ENCODE measurements at places on chromosomes 5 and 9. TPM values are rescaled to one million over a fixed set of nuclear protein-coding genes. Genes with fewer than 3 reads are reported as not detected.

Gene COX7C
- total RNA-seq: 434 TPM

- no peak overlapping the region for H3K4me3 ChIP-seq
- no peaks in the 10 kb centered on the region for H3K27me3 ChIP-seq
- peaks cover 8% of the 10 kb centered on the region for H3K4me1 ChIP-seq
- H3K27ac ChIP-seq: no peak overlapping the region
- peak; percentile 73 for DNase-seq
Measured at GRCh38 chr9:21709464-21710058, 92.9 kb upstream of the MTAP start.

Gene GLDC
- 29.1 TPM for total RNA-seq

GRCh38 chr5:39775797-39776365, 351.1 kb upstream of the DAB2 start:
- DNase-seq: no peak
- H3K4me1 ChIP-seq: peaks cover 11% of the 10 kb centered on the region
- no peaks in the 10 kb centered on the region for H3K36me3 ChIP-seq
- H3K27me3 ChIP-seq: no peaks in the 10 kb centered on the region
- no peak overlapping the region for H3K4me3 ChIP-seq

- H3K27me3 ChIP-seq: no peaks in the 10 kb centered on the region
- no peak overlapping the region for H3K4me3 ChIP-seq
- DNase-seq: no peak
- peaks cover 2% of the 10 kb centered on the region for H3K4me1 ChIP-seq
- no peak overlapping the region for H3K27ac ChIP-seq
Measured at GRCh38 chr9:33202018-33202417, 34.9 kb upstream of the B4GALT1 start.

Gene SEMA4D
- 14.8 TPM for total RNA-seq

- H3K4me1 ChIP-seq: no peaks in the 10 kb centered on the region
- no peak overlapping the region for H3K4me3 ChIP-seq
- H3K36me3 ChIP-seq: peaks cover 7% of the 10 kb centered on the region
- peaks cover 5% of the 10 kb centered on the region for H3K27me3 ChIP-seq
Measured at GRCh38 chr9:137370865-137371520, 52.0 kb downstream of the EXD3 start.

- H3K4me3 ChIP-seq: no peak overlapping the region
- no peaks in the 10 kb centered on the region for H3K36me3 ChIP-seq
- H3K27ac ChIP-seq: no peak overlapping the region
- H3K4me1 ChIP-seq: no peaks in the 10 kb centered on the region
- no peak for DNase-seq
Measured at GRCh38 chr9:33480976-33481375, 7.3 kb upstream of the NOL6 start.

Gene DOLPP1
- 21.4 TPM for total RNA-seq

Gene CCIN
- total RNA-seq: not detected

- no peak overlapping the region for H3K4me3 ChIP-seq
- H3K36me3 ChIP-seq: no peaks in the 10 kb centered on the region
- H3K27me3 ChIP-seq: no peaks in the 10 kb centered on the region
- H3K27ac ChIP-seq: no peak overlapping the region
Measured at GRCh38 chr9:105608721-105609598, 51.0 kb downstream of the FKTN start.

DNA sequence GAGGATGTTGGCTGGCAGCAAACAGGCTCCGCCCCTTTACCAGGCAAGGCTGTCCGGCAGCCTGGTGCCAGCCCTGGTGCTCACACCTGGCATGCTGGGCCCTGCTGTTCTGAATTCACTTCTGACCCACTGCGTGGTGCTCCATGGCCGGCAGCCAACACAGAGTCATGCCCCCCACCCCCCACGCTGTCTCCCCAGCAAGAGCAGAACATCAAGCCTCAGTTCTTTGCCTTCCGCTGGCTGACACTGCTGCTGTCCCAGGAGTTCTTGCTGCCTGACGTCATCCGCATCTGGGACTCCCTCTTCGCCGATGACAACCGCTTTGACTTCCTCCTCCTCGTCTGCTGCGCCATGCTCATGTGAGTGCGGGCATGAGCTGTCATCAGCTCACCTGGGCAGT, 12.6 kb upstream of the ENDOG start:
- no peak overlapping the region for H3K27ac ChIP-seq
- no peaks in the 10 kb centered on the region for H3K4me1 ChIP-seq
- H3K36me3 ChIP-seq: peaks cover 35% of the 10 kb centered on the region
- DNase-seq: no peak
- H3K4me3 ChIP-seq: no peak overlapping the region
- H3K27me3 ChIP-seq: peaks cover 1% of the 10 kb centered on the region

DNA sequence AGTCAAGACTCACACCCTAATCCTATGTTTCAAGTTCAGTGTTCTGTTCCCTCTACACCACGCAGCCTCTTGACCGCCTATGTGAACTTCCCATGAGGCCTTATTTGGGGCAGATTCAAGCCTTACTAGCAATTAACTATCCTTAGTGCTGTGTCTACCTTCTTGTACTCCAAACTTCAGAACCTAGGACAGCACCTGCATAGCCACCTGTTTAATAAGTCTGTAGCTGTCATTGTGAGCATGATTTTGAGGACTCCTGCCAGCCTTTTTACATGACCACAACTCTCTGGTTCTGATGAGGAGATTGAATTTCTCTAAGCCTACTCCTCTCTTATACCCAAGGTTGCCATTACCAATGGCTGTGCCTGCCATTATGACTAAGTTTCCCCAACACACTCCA, 50.8 kb upstream of the PCSK1 start:
- H3K4me3 ChIP-seq: no peak overlapping the region
- peaks cover 2% of the 10 kb centered on the region for H3K4me1 ChIP-seq
- no peaks in the 10 kb centered on the region for H3K36me3 ChIP-seq
- peak; percentile 22 for DNase-seq

- H3K4me1 ChIP-seq: no peaks in the 10 kb centered on the region
- DNase-seq: peak; percentile 58
- peaks cover 2% of the 10 kb centered on the region for H3K27me3 ChIP-seq
- no peaks in the 10 kb centered on the region for H3K36me3 ChIP-seq
- no peak overlapping the region for H3K4me3 ChIP-seq
- no peak overlapping the region for H3K27ac ChIP-seq
Measured at GRCh38 chr5:2017540-2018389, 135.0 kb upstream of the IRX4 start.

DNA sequence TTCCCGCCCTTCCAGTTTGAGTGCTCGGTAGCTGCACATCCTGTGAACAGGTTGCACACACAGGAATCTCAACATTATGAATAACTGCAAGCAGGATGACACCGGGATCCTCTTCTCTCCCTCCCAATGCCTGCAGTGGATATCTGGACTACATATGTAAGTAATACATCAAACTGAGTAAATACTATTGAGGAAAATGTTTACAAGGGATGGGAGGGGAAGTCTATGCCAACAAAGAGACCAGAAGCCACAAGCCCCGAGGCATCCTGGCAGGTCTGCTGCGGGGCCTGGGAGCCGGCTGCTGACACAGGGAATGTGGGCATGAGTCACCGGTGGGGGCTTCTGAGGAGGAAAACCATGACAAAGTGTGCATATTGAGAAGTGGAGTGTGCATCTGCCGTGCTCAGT, 8.6 kb upstream of the ANKRD33B start:
- H3K27ac ChIP-seq: no peak overlapping the region
- H3K36me3 ChIP-seq: no peaks in the 10 kb centered on the region

Gene GABRA1
- total RNA-seq: not detected

Gene FST
- total RNA-seq: 3.3 TPM

Gene CREB3
- 29.2 TPM for total RNA-seq

DNA sequence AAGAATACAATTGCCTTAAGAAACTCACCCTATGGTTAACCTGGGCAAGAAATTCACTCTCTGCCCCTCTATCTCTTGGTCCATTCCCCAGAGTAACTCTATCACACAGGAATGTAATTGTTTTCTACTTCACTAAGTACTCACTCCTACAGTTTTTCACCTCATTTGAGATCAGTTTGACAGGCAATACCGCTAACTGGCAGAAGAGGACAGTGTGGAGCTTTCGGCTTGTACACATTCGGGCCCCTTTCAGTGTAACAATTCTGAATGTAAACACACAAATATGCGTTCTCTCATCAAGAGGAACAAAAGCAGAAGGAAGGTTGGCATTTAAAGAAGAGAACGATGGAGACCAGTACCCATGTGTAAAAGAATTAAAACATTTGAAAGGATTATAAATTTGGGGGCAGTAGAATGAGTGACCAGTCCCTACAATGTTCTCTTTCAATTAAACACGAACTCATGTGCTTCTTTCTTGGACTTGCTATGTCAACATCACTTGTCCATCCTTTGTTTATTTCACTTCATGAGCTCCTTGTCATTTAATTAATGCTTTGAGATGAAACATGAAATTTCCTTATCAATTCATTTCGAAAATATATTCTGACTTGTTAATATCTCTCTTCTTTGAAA, 188.5 kb upstream of the GRAMD2B start:
- H3K4me3 ChIP-seq: no peak overlapping the region
- no peak overlapping the region for H3K27ac ChIP-seq
- H3K36me3 ChIP-seq: no peaks in the 10 kb centered on the region
- peak; percentile 45 for DNase-seq
- H3K27me3 ChIP-seq: peaks cover 3% of the 10 kb centered on the region

GRCh38 chr5:87276655-87277054, 9.0 kb downstream of the RASA1 start:
- peaks cover 3% of the 10 kb centered on the region for H3K27me3 ChIP-seq
- no peak overlapping the region for H3K27ac ChIP-seq

DNA sequence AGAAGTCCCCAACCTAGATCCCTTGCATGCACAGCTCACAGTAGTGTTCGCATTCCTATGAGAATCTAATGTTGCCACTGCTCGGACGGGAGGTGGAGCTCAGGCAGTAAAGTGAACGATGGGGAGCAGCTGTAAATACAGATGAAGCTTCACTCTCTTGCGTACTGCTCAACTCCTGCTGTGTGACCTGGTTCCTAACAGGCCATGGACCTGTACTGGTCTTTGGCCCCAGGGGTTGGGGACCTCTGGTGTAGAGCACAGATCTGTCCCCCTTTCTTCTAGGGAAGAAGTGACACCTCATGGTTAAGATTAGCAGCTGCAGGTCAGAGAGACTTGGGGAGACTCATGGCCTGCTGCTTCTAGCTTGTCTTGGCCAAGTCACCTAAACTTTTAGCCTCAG, 7.1 kb downstream of the ARHGEF28 start:
- no peaks in the 10 kb centered on the region for H3K4me1 ChIP-seq
- no peak for DNase-seq
- no peak overlapping the region for H3K4me3 ChIP-seq
- H3K36me3 ChIP-seq: no peaks in the 10 kb centered on the region

Gene N4BP3
- total RNA-seq: 107 TPM

Gene PCAT7
- 1.3 TPM for total RNA-seq

Gene OR1Q1
- not detected for total RNA-seq

GRCh38 chr5:44646016-44646415, 162.7 kb upstream of the MRPS30 start:
- H3K27me3 ChIP-seq: no peaks in the 10 kb centered on the region
- no peak for DNase-seq
- peak overlapping the region; percentile 36 for H3K27ac ChIP-seq
- no peak overlapping the region for H3K4me3 ChIP-seq
- no peaks in the 10 kb centered on the region for H3K36me3 ChIP-seq

DNA sequence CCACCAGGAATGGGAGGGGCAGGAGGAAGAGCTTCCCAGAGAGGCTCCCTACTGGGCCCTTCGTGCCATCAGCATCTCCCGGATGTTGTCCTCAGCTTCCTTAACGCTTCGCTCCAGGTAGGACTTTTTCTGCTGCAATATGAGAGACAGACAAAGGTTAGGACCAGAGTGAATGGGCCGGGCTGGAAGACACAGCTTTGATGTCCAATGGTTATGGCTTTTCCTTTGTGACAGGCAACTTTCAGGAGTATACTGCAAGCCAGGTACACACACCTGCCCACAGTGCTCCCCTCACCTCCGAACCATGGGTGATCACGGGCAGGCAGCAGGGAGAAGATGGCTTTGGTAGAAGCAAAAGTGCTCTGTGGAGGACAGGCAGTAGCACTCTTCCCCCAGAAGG, 57.0 kb downstream of the PFDN1 start:
- peaks cover 13% of the 10 kb centered on the region for H3K27me3 ChIP-seq
- peak overlapping the region; percentile 65 for H3K4me3 ChIP-seq
- H3K4me1 ChIP-seq: peaks cover 47% of the 10 kb centered on the region
- peak overlapping the region; percentile 97 for H3K27ac ChIP-seq
- peaks cover 30% of the 10 kb centered on the region for H3K36me3 ChIP-seq

- no peak overlapping the region for H3K4me3 ChIP-seq
- DNase-seq: no peak
- H3K27me3 ChIP-seq: no peaks in the 10 kb centered on the region
- no peaks in the 10 kb centered on the region for H3K36me3 ChIP-seq
- no peak overlapping the region for H3K27ac ChIP-seq
Measured at GRCh38 chr5:36423578-36424307, 122.0 kb upstream of the RANBP3L start.

Gene CCL28
- total RNA-seq: 0.46 TPM

DNA sequence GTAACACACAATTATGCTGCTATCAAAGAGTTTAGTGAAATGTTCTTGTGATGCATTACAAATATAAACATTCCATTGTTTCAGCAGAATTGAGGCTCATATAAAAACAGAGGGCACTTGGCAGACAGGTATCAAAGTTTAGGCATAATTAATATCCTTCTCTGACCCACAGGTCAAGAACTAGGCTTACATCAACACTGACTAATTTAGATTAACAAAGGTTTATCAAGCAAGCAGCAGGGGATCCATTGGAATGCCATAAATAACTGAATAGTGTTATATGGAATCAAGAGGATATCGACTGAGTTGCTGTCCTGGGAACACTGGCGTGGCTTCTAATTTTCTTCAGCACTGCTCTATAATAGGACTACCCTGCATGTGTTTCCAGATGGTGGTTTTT, 414.5 kb upstream of the ARRDC3 start:
- DNase-seq: no peak
- H3K4me1 ChIP-seq: no peaks in the 10 kb centered on the region
- H3K4me3 ChIP-seq: no peak overlapping the region
- H3K27ac ChIP-seq: no peak overlapping the region
- no peaks in the 10 kb centered on the region for H3K27me3 ChIP-seq

DNA sequence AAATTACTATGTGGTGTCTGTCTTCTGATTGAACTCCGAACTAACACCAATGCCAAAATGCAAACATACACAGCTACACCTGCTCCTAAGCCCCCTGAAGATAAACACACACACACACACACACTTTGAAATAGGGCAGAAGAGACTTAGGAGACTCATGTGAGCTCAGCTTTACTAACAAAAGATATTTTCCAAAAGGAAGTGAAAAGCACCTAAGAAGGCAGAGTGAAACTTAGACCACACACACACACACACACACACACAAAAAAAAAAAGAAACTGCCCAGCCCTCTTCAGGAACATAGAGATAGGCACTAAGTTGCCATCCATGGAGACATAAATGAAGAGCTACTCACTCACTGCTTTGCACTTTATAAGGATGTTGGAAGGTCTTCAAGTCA, 45.2 kb upstream of the APC start:
- H3K36me3 ChIP-seq: no peaks in the 10 kb centered on the region
- H3K4me1 ChIP-seq: peaks cover 38% of the 10 kb centered on the region
- H3K27ac ChIP-seq: no peak overlapping the region
- DNase-seq: no peak

DNA sequence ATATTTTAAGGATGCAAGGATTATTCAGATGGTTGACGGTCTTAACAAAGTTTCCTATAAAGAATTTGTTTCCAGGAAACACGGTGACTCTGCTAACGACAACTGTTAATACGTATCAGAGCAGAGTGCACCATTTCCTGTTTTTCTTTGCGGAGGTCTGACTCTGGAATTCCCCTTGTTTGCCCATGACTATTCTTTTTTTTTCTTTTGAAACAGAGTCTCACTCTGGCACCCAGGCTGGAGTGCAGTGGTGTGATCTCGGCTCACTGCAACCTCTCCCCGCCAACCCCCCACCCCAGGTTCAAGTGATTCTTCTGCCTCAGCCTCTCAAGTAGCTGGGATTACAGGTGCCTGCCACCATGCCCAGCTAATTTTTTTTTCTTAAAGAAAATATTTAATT, 115.9 kb downstream of the CDC42SE2 start:
- H3K4me3 ChIP-seq: no peak overlapping the region
- H3K27ac ChIP-seq: peak overlapping the region; percentile 93
- H3K4me1 ChIP-seq: peaks cover 41% of the 10 kb centered on the region
- H3K27me3 ChIP-seq: peaks cover 4% of the 10 kb centered on the region
- DNase-seq: no peak
